ENCODE measurements at places on chromosomes 3 and 15. TPM values are rescaled to one million over a fixed set of nuclear protein-coding genes. Genes with fewer than 3 reads are reported as not detected.
A peak's percentile ranks its signal among the peaks of the same experiment; 100 is the strongest.

Gene ARPIN
- 31.3 TPM for polyA plus RNA-seq

Gene ADAMTS7
- 10.6 TPM for polyA plus RNA-seq

Gene GASK1A
- polyA plus RNA-seq, result 5.0 TPM

Gene TERC
- polyA plus RNA-seq, result 1.1 TPM

Gene ADCY5
- polyA plus RNA-seq, result 10.6 TPM

Gene ALPK3
- polyA plus RNA-seq, result 9.4 TPM

Gene TADA3
- polyA plus RNA-seq, result 50.0 TPM

Gene ISG20
- polyA plus RNA-seq, result 4.9 TPM

Gene SERINC4
- polyA plus RNA-seq, result 0.42 TPM

Gene MAPKBP1
- polyA plus RNA-seq, result 33.4 TPM

Gene SLC12A1
- polyA plus RNA-seq, result 0.10 TPM

Gene ROBO1
- 16.2 TPM for polyA plus RNA-seq

Gene STRIT1
- 0.97 TPM for polyA plus RNA-seq

DNA sequence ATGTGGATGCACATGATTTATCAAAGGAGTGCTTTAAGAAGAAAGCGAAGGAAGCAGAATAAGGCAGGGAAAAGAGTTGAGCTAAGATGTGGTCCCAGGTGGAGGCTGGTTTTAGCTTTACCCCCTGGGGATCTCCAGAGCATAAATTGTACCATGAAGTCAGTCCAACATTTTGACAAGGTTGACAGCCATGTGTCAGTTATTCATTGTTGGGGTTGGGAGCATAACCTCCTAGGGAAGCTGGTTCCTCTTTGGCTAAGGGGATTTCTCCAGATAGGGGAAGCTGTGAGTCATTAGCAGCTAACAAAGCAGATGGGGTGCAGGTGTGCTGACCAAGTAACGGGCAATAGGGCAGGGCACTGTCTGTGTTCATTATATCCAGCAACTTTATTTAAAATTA, 123.7 kb upstream of the IGSF10 start:
- H3K36me3 ChIP-seq, result no peaks in the 10 kb centered on the region
- DNase-seq, result no peak
- no peaks in the 10 kb centered on the region for H3K27me3 ChIP-seq
- no peak overlapping the region for H3K4me3 ChIP-seq
- H3K4me1 ChIP-seq, result peaks cover 3% of the 10 kb centered on the region

- H3K4me1 ChIP-seq, result peaks cover 12% of the 10 kb centered on the region
- no peaks in the 10 kb centered on the region for H3K36me3 ChIP-seq
- peak; percentile 66 for DNase-seq
- H3K27ac ChIP-seq, result no peak overlapping the region
Measured at GRCh38 chr15:72865486-72865885, 81.9 kb upstream of the ADPGK start.

- peaks cover 7% of the 10 kb centered on the region for H3K4me1 ChIP-seq
- peak overlapping the region; percentile 76 for H3K27ac ChIP-seq
- H3K4me3 ChIP-seq, result peak overlapping the region; percentile 51
- peak; percentile 33 for DNase-seq
- H3K27me3 ChIP-seq, result no peaks in the 10 kb centered on the region
Measured at GRCh38 chr3:196741249-196741889, 1.7 kb downstream of the PAK2 start.

- DNase-seq, result no peak
- no peak overlapping the region for H3K4me3 ChIP-seq
- no peaks in the 10 kb centered on the region for H3K27me3 ChIP-seq
Measured at GRCh38 chr3:17986348-17986816, 244.0 kb upstream of the TBC1D5 start.

GRCh38 chr3:159323848-159324247, 522.0 kb downstream of the MFSD1 start:
- no peak overlapping the region for H3K4me3 ChIP-seq
- H3K27ac ChIP-seq, result no peak overlapping the region
- no peaks in the 10 kb centered on the region for H3K4me1 ChIP-seq
- no peak for DNase-seq

GRCh38 chr3:146814601-146815315, 209.6 kb upstream of the PLSCR5 start:
- DNase-seq, result no peak
- H3K4me3 ChIP-seq, result no peak overlapping the region
- no peaks in the 10 kb centered on the region for H3K27me3 ChIP-seq
- H3K36me3 ChIP-seq, result no peaks in the 10 kb centered on the region
- H3K27ac ChIP-seq, result no peak overlapping the region

DNA sequence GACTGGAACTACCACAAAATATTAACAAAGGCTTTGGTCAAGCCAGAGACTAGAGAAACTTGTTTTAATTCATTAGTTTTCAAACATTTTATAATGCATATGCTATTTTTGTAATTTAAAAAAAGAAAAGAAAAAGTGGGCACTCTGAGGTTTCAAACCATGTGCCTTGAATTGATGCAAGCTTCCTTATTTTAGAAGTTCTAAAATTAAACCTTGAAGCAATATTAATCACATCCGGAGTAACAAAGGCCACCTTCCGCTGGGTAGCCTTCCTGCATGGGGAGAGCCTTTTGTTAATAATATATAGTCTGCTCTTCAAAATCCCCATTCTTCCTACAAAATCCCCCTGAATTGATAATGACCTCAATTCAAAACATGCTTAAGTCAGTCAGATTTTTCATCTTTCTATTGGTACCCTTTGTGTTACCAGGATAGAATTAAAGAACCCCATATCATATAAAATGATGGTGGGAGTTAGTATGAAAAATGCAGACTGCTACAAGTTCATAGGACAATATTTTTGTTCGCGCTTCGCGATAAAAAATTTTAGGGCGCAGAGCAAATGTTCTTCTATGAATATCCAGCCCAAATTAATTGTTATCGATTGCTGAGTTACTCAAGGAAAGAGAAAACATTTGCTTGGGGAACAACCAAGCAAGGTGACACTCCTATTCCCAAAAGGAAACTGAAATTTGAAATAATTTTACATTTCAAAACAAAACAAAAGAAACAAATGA, 30.6 kb downstream of the LDHAL6B start:
- no peak overlapping the region for H3K4me3 ChIP-seq
- H3K27ac ChIP-seq, result peak overlapping the region; percentile 28
- no peaks in the 10 kb centered on the region for H3K4me1 ChIP-seq
- peaks cover 5% of the 10 kb centered on the region for H3K36me3 ChIP-seq

- no peak overlapping the region for H3K4me3 ChIP-seq
- H3K36me3 ChIP-seq, result peaks cover 43% of the 10 kb centered on the region
- peaks cover 3% of the 10 kb centered on the region for H3K4me1 ChIP-seq
- no peaks in the 10 kb centered on the region for H3K27me3 ChIP-seq
Measured at GRCh38 chr3:50630877-50631276, 13.9 kb downstream of the MAPKAPK3 start.

DNA sequence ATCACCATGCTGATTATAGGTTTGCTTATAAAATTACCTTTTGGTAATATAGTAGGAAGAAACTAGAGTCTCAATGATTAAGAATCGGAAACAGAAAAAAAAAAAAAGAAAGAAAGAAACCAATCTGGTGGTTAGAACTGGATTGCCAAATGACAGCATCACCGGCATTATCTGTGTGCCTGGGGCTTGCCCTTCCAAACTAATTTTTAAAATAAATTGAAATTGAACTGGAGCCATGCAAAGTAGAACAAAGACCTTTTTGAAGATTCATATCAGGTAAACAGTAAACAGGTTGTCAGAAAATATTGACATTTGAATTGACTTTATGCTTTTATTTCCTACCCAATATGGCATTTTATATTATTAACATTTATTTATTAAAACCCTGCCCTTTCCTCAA, 11.2 kb upstream of the CPB1 start:
- no peak for DNase-seq
- no peak overlapping the region for H3K27ac ChIP-seq
- H3K4me1 ChIP-seq, result no peaks in the 10 kb centered on the region
- H3K27me3 ChIP-seq, result no peaks in the 10 kb centered on the region

- no peaks in the 10 kb centered on the region for H3K36me3 ChIP-seq
- no peak overlapping the region for H3K27ac ChIP-seq
Measured at GRCh38 chr15:27427276-27427675, 456.3 kb downstream of the GABRG3 start.

- peaks cover 2% of the 10 kb centered on the region for H3K27me3 ChIP-seq
- no peak for DNase-seq
- no peak overlapping the region for H3K27ac ChIP-seq
Measured at GRCh38 chr15:37940876-37941275, 6.4 kb downstream of the TMCO5A start.

DNA sequence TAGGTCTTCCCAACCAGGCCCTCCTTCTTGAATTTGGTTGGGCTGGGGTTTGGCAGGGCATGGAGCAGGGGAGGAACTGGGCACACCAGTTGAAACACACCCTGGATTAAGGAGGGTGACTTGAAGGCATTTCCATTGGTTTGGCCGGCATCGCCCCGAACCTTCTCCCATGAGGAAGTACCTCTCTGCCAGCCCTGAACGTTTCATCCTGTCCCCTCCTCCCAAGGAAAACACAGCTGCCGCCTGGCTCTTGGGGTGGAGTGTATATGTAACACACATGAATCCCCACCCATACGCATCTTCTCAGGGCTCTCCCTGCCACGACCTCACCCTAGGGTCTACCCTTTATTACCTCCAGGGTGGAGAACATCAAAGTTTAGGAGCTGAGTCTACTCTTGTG, 14.6 kb downstream of the UBAP1L start:
- peaks cover 19% of the 10 kb centered on the region for H3K4me1 ChIP-seq
- H3K27me3 ChIP-seq, result no peaks in the 10 kb centered on the region
- H3K27ac ChIP-seq, result no peak overlapping the region
- no peak overlapping the region for H3K4me3 ChIP-seq
- peaks cover 54% of the 10 kb centered on the region for H3K36me3 ChIP-seq
- DNase-seq, result no peak

- H3K27me3 ChIP-seq, result no peaks in the 10 kb centered on the region
- DNase-seq, result peak; percentile 78
- H3K4me1 ChIP-seq, result peaks cover 68% of the 10 kb centered on the region
- peak overlapping the region; percentile 92 for H3K27ac ChIP-seq
Measured at GRCh38 chr3:57972531-57973111, 35.6 kb upstream of the FLNB start.

DNA sequence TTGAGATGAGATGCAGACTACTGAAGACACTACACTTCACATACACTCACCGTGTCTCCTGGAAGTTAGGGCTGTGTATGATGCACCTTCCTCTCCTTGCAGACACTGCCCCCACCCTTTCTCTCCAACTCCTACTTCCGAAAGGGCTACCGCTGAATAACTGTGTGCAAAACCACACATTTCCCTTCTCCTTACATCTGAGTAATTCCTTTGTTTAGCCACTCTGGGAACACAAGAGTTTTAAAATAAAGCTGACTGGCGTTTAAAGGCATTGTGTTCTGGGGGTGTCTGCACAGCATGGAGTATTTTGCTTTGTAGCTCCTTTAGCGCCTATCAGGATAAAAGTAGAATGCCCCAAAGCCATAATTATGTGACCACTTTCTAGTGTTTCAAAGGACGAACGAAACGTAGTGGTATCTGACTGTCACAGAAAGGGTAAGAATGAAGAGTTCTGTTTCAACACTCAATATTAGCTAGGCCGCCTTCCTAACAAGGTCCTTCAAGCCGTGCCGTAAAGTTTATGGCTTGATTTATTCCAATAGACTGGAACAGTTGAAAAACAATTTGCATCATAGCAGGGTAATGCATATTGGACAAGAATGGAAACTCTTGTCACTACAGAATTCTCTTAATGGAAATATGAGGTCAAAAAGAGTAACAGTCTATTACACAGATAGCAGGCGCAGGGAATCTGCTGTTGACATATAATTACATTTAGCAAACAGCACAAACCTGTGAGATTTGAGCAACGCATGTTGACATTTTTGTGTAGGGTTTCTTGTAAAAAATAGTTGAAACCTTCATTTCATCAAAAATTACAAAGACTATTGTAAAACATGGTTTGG, 619.9 kb downstream of the FOXP1 start:
- H3K4me3 ChIP-seq, result no peak overlapping the region
- H3K4me1 ChIP-seq, result no peaks in the 10 kb centered on the region
- H3K27ac ChIP-seq, result no peak overlapping the region
- no peaks in the 10 kb centered on the region for H3K27me3 ChIP-seq

- no peak overlapping the region for H3K4me3 ChIP-seq
- no peaks in the 10 kb centered on the region for H3K36me3 ChIP-seq
- H3K4me1 ChIP-seq, result no peaks in the 10 kb centered on the region
- H3K27ac ChIP-seq, result no peak overlapping the region
Measured at GRCh38 chr3:59464187-59464586, 414.4 kb upstream of the CFAP20DC start.

GRCh38 chr15:71397377-71397776, 282.1 kb downstream of the THSD4 start:
- H3K4me1 ChIP-seq, result no peaks in the 10 kb centered on the region
- no peak for DNase-seq
- H3K4me3 ChIP-seq, result no peak overlapping the region
- H3K36me3 ChIP-seq, result no peaks in the 10 kb centered on the region

DNA sequence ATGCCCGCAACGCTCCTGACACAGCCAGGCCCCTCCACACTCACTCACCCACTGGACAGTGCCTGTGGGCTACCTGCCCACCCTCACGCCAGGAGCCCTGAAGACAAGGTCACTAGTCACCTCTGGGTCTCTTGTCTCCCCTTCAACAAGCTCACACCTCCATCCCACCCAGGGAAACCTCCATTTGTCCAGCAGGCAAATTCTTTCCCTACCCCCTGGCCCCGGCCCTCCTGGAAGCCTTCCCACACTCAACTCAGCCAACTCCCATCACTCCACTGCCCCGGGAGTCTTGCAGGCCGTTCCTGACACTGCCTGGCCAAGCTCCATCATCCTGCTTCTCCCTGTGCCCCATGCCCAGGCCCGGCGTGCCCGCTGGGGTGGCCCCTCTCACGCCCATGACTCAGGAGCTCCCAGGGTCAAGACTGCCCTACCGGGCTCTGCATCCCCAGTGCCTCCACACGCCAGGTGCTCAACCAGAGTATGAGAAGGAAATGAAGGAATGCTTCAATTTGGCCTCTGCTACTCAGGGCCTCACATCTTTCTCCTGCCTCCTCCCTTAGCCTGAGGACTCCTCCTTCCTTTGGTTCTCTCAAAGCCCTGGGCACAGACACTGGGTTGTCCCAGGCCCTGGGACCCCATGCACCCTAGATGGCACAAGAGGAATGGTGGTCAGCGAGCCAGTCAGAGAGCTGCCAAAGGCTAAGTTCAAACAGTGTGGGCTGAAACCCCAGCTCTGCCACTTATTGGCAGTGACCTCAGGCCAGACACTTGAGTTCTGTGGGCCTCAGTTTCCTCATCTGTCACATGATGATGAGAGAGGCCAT, 88.6 kb downstream of the SEC22A start:
- no peaks in the 10 kb centered on the region for H3K4me1 ChIP-seq
- H3K27me3 ChIP-seq, result no peaks in the 10 kb centered on the region
- H3K36me3 ChIP-seq, result peaks cover 30% of the 10 kb centered on the region

- H3K4me1 ChIP-seq, result no peaks in the 10 kb centered on the region
- DNase-seq, result peak; percentile 12
- H3K36me3 ChIP-seq, result no peaks in the 10 kb centered on the region
- no peaks in the 10 kb centered on the region for H3K27me3 ChIP-seq
- H3K4me3 ChIP-seq, result no peak overlapping the region
Measured at GRCh38 chr3:99172736-99173657, 271.5 kb upstream of the DCBLD2 start.

- peak overlapping the region; percentile 71 for H3K27ac ChIP-seq
- no peak overlapping the region for H3K4me3 ChIP-seq
- H3K27me3 ChIP-seq, result no peaks in the 10 kb centered on the region
- peaks cover 29% of the 10 kb centered on the region for H3K4me1 ChIP-seq
- DNase-seq, result no peak
- no peaks in the 10 kb centered on the region for H3K36me3 ChIP-seq
Measured at GRCh38 chr3:187809612-187809991, 64.3 kb upstream of the BCL6 start.

Data from large intestine (tissue), 12 donors.